NCI-H187 (cell line): ENCODE measurements at places on chromosomes 1 and 21.
A peak's percentile ranks its signal among the peaks of the same experiment; 100 is the strongest.

DNA sequence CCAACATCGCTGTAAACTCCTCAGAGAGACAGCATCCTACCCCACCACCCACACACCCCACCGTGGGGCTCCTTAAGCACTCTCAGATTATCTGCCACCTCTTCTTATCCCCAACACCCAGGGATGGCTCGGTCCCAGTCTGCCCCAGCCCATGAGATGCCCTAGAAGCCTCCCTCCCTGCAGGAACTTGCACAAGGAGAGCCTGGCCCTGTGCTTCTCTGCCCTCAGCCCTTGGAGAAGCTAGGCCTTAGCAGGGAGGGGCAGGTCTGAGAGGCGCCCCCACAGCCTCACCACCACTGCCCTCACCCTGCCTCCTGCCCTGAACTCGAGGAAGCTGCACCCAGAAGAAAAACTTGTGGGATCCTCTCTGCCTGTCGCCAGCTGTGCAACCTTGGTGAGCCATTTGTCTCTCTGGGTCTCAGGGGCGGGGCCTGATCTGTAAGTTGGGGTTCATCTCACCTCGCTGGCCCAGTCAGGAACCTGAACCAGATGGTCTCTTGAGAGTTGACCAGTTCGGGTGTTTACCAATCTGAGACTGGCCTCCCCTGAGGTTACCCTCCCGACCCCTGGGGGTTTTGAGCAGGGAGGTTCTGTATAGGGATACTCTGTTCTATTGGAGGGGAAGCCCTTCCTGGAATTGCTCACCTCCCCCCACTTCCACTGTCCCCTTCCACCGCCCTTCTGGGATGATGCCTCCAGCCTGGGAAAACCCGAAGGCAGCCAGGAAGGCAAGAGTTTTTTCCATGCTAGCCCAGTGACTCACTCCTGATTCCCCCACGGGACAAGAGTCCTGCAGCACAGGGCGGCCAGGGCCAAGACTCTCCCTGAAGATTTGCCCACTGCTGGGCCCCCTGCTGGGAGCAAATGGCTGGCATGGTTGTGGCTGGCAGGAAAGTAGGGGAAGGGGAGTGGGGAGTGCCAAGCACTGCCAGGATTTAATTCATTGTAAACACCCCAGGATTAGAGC is at the start of gene S100A3:
Gene S100A3 (minus strand): TSS at position 537 of the 967 bp plus-strand sequence. CDS start 773 bp downstream, outside the sequence.
- DNase-seq: no peak

GRCh38 chr1:224325959-224326358 is 4.0 kb downstream of the NVL start:
- no peak for DNase-seq

GRCh38 chr1:185244015-185244747 is 72.9 kb downstream of the IVNS1ABP start:
- DNase-seq: no peak

DNA sequence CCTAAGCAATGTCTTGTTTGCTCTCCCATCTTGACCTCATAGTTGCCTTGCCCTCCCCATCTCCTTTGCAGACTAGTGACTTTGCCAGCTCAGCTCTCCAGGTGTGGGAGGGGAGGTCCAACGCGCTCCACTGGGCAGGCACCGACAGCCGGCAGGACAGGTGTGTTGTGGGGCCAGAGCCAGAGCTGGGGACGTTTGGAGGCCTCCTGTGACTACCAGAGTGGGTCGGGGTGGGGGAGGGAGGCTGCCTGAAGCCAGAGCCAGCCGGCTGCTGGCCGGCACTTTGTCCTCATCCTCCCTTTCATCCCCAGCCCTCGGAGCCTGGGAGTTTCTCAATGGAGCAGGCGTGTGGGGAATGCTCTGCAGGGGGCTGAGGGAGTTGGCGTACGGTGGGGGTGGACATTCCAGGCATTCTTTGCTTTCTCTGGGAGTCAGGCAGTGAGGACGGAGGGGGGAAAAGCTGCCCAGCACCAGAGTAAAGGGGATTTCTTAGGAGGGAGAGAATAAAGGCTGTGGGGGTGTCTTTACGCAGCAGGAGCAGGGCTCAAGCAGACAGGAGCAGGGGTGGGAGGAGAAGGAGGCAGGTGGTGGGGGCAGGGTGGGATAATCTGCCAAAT is 20.2 kb downstream of the NUAK2 start:
- DNase-seq: peak; percentile 75

- DNase-seq: no peak
Measured at GRCh38 chr1:87702455-87702854, 373.8 kb downstream of the LMO4 start.

DNA sequence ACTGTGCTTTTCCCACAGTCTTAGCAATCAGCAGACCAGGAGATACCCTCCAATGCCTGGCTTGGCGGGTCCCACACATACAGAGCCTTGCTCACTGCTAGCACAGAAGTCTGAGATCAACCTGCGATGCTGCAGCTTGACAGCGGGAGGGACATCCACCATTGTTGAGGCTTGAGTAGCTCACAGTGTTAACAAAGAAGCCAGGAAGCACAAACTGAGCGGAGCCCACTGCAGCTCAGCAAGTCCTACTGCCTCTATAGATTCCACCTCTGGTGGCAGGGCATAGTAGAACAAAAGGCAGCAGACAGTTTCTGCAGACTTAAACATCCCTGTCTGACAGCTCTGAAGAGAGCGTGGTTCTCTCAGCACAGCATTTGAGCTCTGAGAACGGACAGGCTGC is 33.4 kb downstream of the MNDA start:
- no peak for DNase-seq

GRCh38 chr1:42524330-42524729 is 61.2 kb downstream of the CCDC30 start:
- no peak for DNase-seq

DNA sequence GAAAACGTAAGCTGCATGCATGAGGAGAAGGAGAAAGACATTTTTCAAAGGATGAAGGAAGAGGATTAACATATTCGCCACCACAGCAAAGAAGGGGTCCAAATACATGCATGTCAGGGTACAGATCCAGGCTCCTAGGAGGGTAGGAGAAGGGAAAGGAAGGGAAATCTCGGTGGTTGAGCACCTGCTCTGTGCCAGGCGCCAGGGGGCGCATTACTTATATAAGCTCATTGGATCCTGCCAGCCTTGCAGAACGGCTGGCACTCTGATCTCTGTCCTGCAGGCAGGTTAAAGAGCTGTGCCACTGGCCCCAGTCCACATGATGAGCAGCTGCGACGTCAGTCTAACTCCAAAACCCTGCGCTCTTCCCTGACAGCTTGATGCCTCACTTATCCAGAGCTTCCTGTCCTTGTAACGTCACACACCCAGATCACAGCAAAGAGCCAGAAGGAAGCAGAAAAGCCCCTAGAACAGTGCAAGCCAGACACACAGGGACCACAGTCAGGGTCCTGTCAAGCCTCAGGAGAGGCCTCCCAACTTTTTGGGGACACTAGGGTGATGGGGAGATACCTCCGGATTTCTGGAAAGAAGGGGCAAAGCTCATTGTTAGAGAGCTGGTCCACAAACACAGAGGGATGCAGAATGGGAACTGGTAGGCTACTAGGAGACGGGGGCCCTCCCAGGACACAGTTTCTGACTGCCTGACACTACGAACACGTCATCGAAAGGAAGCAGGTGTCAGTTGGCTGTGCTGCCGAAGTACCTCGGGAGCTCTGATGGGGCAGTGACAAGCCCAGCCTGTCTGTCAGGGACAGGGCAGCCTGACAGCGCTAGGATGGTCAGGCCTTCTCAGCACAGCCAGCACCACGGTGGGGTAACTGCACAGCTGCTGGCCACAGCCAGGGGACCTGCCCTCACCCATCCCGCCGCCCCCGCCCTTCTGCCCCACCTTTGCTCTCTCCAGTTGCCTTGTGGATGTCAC is 99.1 kb downstream of the BEND5 start:
- peak; percentile 31 for DNase-seq

DNA sequence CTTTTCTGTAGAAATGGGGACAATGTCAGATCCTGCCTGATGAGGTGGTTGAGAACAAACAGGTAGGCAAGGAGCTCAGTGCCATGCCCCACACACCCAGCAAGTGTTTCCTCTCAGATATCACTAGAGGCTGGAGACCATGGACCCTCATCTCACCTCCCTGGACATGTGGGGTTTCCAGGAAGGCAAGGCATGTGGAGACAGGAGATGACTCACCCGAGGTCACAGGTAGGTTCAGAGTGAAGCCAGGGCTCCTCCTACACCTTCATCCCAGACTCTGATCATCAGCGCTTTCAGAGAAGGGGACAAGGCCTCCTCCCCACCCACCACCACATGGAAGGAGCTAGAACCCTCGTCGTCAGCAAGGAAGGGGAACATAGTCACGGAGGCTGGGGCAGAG is 69.2 kb downstream of the MATN1 start:
- DNase-seq: no peak

- no peak for DNase-seq
Measured at GRCh38 chr21:14384453-14384852, 1.5 kb upstream of the HSPA13 start.

DNA sequence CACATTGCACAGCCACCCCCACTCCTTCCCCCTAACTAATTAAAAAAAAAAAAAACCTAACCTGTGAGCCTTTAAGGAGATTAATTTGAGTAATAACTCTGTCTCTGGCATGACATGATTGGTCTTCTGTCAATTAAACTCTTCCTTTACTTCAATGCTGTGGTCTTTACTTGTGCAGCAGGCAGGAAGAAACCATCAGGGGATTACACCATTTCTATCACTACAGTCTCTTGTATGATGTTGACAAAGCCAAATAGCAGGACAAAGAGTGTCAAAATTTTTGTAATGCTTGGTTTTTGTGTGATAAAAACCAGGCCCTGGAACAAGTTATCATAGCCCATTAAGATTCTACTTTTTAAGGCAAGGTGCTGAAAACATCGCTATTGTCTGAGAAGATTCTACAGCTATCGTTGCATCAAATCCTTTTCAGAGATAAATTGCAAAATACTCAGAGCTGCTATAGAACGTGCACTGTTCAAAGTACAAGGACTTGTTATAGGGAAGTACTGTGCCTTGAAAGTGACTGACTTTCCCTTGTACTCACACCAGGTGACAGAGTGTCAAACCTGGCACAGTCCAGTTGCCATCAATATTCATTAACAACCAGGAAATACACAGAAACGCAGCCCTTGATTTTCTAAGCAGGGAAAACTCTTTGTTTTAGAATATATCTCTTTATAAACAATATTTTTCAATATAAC is 37.7 kb downstream of the LHX9 start:
- no peak for DNase-seq

GRCh38 chr1:106876384-106876783 is 180.1 kb upstream of the PRMT6 start:
- DNase-seq: no peak

GRCh38 chr1:3174487-3175247 is 105.7 kb downstream of the PRDM16 start:
- DNase-seq: no peak

GRCh38 chr1:67536957-67537666 is 106.9 kb upstream of the SERBP1 start:
- no peak for DNase-seq

DNA sequence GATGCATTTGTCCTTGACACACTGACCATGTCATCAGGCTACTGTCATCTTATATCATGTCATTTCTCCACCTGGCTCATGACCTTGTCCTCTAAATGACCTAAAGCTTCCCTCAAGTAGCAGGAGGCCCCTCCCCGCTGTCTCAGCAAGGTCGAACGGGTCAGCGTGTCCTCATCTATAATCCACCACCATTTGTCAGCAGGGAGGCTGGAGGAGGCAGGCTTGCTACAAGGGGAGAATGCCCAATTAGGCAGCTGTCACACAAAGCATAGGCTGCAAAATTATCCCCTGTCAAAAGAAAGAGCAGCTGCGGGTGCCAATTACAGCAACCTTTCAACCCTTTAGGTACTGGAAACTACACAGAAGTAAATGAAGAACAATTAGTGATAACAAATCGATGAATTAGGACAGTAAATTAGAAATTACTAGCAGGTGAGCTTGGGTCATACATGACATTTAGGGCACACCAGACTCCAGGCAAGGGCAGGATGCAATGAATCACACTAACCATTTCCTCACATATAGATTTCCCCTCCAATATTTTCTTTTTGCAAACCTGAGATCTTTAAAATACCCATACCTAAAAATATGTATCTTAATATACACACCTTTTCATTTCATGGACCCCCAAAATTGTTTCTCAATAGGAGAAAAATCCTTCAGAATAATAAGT is 61.2 kb downstream of the NRIP1 start:
- no peak for DNase-seq

DNA sequence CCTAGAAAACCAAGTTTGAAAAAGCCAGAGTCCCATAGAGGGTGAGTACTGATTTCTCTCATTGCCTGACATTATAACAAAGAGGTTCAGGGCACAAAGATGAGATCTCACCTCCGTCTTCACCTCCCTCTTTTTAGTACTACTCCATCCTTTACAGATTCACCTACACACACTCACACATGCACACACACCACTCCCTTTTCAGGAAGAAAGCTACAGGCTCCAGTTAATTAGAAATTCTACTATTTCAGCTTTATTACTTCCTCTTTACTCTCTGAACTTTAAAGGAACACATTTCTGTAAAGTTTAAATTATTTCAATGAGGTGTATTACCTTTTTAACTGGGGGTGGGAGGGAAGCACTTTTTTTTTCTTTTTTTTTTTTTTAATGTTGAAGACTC is 59.6 kb upstream of the PRDX6 start:
- no peak for DNase-seq

GRCh38 chr1:215878843-215879242 is 311.7 kb downstream of the KCTD3 start:
- no peak for DNase-seq

DNA sequence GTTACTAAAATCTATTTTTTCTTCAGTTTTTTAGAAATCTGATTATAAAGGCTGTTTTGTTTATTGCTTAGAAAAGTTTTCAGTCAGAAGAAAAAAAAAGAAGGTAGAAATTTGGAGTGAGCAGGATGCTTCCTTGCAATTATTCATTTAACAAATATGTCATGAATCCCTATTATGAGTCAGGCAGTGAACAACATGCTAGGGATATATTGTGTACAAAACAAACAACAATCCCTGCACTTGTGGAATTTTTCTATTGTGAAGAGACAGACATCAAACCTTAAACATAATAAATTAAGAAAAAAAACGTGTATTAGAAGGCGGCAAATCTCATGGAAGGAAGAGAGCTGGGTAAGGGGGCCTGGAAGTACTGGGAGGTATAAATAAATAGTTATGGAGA is 664.1 kb upstream of the CAMK1G start:
- no peak for DNase-seq

- no peak for DNase-seq
Measured at GRCh38 chr1:209710093-209710492, 5.4 kb downstream of the HSD11B1 start.

- no peak for DNase-seq
Measured at GRCh38 chr1:2307064-2307605, 79.0 kb downstream of the SKI start.

- no peak for DNase-seq
Measured at GRCh38 chr1:83760226-83761021, 238.5 kb downstream of the TTLL7 start.

DNA sequence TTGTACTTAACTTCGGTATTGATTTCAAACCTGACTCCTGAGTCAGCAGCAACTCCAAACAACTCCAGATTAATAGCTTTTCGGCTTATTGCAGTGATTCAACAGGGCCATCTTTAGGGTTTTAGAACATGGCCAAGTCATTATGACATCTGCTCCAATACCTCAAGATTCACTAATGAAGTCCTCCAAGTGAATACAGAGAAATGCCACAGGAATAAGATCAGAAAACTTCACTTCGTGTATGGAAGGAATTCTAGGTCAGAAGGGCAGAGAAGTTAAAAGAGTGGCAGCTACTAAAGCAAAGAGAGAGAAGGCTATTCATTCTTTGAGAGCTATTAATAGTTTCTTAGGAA is 7.6 kb upstream of the C1orf116 start:
- DNase-seq: no peak
